Stimulated activated CD8-positive, alpha-beta memory T cell treated with anti-CD3 and anti-CD28 coated beads, Interleukin-7, amount 100 ng/mL, for 4 hours (primary cell): ENCODE measurements at places on chromosomes 1 and 21.

DNA sequence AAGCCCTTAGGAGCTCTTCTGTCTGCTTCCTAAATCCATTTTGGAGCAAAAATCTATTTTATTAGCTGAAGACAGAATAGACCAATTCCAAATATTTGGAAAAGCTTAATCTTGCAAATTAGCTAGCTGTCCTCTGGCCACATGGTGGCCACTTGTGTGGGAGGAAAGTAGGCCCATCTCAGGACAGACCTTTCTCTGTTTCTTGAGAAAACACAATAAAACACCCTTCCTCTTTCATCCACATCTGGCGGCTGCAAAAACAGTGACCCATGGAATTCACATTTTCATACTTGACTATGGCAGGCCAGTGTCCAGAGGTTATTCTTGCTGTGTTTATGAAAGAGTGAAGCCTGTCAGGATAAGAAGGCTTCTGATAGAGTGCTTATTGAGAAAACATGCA, 275.6 kb downstream of the PLPP3 start:
- no peak for DNase-seq

GRCh38 chr1:208252836-208253576, 8.8 kb upstream of the PLXNA2 start:
- no peak for DNase-seq

- no peak for DNase-seq
Measured at GRCh38 chr1:179318491-179318890, 24.9 kb downstream of the SOAT1 start.

- DNase-seq = no peak
Measured at GRCh38 chr1:165650981-165651625, 20.1 kb downstream of the MGST3 start.

DNA sequence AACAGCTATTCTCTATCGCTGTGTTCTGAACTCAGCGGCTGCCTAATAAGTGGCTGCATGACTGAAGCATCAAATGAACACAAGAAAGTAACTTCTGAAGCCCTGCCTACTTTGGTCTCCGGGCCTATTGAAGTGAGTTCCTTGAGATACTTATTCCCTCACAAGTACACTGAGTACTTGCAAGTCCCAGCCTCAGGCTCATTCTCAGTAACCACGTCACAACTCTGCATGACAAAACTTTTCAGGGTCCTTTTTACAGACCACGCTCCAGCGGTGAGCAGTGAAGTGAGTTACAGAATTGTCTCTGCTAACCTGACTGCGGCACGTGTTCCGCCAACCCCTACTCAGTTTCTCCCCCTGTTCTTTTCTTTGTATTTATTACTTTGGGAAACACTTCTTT, 1342.7 kb upstream of the ADGRL4 start:
- DNase-seq = no peak

- no peak for DNase-seq
Measured at GRCh38 chr1:161706113-161706481, 932 bp upstream of the FCRLA start.

GRCh38 chr1:151807131-151807530, 1.9 kb upstream of the LINGO4 start:
- no peak for DNase-seq

GRCh38 chr1:110305900-110306420, 33.2 kb upstream of the RBM15 start:
- no peak for DNase-seq

DNA sequence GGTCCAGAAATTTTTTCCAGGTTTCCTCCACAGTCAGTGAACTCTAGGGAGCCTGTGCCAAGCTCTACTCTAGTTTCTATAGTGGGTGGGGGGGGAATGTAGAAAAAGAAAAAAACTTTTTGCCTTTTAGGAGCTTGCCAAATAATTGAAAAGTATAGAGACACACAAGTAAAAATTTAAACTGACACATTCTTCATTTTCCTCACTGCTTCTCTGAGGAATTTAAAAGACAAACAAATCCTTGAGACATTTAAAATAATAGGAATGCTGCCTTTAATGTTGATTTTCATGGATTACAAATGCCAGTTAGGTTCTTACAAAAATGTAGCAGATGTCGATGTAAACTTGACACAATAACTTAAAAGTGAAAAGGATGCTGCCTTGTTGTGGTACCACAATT, 241.9 kb downstream of the DNM3 start:
- DNase-seq = no peak

- DNase-seq = no peak
Measured at GRCh38 chr1:24311234-24311633, 7.9 kb upstream of the GRHL3 start.

- DNase-seq = no peak
Measured at GRCh38 chr1:69305621-69306020, 262.1 kb upstream of the LRRC7 start.

DNA sequence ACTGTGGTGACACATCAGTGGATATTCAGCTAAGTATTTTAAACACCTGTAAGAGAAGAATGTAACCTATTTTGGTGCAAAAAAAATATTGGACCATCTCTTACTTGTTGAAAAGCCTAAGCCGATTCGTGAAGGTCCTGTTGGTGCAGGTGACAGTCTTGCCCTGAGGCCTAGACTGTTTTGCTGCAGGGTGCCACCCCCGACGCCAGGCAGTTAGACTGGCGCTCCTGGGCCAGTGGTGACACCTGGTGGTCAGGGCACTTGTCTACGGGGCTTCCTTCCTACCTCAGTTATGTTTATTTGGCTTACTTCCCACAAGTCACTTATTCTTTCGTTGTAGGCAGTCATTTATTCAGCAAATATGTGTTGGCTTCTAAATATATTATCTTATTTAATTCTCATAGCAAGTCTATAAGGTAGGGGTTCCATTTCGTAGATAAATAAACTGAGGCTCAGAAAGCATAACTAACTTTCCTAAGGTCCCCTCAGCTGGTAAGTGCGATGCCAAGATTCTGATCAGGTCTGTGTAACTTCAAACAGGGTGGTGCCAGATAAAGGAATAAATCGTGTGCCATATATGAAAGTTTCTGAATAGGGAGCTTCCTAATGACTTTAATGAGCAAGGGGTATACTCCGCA, 1.9 kb downstream of the EEIG2 start:
- DNase-seq = peak; percentile 67

- no peak for DNase-seq
Measured at GRCh38 chr1:242738702-242739645, 214.5 kb upstream of the PLD5 start.

- DNase-seq = no peak
Measured at GRCh38 chr1:181134543-181135436, 46.3 kb downstream of the IER5 start.

- DNase-seq = no peak
Measured at GRCh38 chr1:236802264-236802663, 7.2 kb downstream of the MTR start.

DNA sequence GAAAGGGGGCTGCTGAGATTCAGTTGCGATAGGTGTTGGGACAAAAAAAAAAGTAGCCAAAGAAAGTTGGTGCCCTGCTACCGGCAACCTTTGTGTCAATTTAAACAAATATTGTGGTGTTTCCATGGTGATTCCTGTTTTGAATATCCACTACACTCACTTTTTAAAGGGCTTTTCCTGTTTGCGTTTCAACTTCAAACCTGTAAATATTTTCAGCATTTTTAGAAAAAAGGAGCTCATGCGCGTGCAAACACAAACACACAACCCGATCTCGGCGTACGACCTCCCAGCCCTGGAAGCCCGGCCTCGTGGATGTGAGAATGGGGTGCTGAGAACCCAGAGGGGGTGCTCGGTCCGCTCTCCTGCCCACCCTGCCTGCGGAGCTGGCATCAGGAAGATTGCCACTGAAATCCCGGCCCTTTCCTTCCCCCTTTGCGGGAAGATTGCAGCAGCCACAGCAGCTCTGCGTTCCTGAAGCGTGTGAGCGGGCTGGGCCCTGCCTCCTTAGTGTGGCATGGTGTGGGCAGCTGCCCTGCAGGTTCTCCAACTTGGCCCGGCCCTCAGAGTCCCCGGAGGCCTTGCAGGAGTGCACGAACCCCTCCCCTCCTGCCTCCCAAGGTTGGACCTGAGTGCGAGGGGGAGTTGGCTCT, 34.8 kb downstream of the CASZ1 start:
- DNase-seq = no peak

DNA sequence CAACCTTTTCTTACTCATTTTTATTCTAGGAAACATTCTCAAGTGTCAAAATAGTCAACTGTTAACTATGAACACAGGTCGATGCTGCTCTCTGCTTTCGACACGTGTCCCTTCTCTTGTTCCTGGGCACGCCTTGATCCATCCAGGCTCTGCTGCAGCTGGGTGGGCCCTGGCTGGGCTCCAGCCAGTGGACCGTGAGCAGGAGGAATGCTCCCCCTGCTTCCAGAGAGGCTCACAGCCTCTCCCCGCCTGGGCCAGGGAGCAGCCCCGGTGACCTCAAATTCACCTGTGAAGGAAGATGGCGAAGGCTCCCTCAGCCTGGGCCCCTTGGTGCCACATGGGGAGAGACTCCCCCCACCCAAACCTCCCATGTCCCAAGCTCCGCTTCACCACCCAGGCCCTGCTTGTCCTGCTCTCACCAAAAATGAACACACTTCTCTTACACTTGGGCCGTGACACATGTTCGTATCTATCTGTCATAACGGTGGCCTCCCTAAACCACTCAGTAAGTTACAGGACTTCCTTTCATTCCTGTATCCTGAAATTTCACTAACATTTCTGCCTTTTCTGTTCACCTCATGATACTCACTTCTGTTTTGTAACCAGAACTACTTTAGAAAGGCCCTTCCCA, 24.6 kb upstream of the ADARB1 start:
- DNase-seq = no peak

- no peak for DNase-seq
Measured at GRCh38 chr1:53459321-53460175, at the start of gene DMRTB1. TSS of gene DMRTB1 (plus strand) at chr1:53459399. CDS start at chr1:53459454, 55 bp downstream.

- no peak for DNase-seq
Measured at GRCh38 chr1:164876398-164877116, 317.6 kb downstream of the PBX1 start.

DNA sequence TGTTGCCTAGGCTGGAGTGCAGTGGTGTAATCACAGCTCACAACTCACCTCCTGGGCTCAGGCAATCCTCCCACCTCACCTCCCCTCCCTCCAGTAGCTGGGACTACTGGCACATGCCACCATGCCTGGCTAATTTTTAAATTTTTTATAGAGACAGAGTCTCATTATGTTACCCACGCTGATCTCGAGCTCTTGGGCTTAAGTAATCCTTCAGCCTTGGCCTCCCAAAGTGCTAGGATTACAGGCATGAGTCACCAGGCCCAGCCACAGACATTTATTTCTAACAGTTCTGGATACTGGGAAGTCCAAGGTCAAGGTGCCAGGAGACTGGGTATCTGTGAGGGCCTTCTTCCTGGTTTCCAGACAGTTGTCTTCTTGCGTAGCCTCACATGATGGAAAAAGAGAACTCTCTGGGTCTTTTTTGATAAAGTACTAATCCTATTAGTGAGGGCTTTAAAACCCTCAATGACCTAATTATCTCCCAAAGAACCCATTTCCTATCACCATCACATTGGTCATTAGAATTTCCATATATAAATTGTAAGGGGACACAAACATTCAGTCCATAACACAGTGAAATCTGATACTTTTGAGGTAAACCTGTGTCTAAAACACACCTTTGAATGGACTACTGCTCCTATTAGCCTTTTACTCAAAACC, 67.9 kb downstream of the PHACTR4 start:
- no peak for DNase-seq
